ENCODE measurements at places on chromosomes 5 and 9.

DNA sequence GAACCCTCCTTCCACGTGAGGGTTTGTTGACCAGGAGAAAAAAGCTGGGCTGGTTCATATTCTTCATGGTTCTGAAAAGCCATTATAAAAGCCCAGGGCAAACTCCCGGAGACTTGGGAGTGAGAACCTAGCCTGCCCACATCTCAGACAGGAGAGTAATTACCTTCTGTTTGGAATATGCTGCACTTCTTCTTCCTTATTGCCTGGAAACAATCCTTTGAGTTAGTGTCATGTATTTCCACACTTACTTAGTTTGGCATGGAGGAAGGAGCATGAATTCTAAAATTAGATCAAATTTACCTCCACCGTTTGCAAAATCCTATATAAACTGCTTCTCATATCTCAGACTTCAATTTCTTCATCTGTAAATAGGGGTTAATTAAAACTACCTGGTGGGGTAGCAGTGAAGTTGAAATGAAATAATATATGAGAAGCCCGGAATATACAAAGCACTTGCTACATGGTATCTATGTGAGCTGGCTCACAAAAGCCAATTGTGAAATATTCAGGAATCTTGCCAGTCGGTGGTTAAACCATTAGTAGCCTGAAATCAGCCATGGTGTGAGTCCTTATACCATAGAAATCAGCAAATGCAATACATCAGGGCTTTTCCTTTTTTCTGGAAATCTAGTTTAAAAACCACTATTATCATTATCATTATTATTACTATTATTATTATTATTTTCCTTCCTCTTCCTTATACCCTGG lies 140.0 kb upstream of the RAD23B start:
- no peak for DNase-seq

DNA sequence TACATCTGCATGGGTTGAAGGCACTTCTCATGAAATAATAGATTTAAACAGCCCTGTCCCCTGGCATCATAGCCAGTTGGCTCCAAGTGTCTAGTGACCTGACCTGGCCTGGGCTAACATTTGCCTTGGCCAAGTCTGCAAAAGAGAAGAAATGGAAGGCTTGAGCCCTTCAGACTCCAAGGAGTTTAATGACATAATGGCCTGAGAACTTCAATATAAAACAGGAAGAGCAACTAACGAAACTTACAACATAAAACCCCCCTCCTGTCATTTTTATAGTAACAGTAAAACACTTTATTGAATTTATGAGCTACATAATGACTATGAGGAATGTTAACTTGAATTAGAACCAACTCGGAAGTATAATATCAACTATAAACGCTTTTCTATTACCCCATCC lies 218.8 kb upstream of the TBCA start:
- DNase-seq, result no peak

DNA sequence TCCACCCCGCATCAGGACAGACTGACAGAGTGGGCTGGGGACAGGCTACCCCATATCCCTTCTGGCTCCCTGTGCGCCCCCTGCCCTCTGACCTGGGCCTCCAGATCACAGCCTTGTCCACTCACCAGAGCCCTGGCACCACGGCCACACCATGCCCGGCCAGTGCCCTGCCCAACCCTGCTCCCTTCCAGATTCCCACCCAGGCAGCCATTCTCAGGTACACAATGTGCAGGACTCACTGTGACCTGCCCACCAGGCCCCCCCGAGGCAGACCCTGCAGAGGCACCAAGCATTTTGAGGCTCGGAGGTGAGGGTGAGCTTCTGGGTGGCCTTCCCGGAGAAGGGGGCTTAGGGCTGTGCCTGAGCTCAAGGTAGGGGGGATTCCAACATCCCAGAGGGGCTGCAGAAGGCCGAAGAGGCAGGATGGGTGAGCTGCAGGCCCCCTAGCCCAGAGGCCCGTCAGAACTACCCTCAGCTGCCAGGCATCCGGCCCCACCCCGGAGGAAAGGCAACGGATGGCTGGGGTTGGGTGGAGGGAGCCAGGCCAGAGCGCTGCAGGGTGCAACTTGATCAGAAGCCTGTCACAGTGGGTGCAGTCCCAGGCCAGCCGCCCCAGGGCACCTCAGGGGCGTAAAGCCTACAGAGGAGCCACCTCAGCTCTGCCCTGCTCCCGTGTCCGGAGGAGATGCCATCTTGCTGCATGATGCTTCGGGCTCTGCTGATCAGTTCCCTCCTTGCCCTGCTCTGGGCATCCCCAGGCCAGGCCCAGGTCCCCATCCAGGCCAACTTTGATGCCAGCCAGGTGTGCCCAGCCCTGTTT lies at the start of gene LCNL1:
Gene LCNL1 (plus strand): TSS at position 762 of the 820 bp plus-strand sequence. CDS start 594 bp downstream, outside the sequence.
- no peak for DNase-seq

DNA sequence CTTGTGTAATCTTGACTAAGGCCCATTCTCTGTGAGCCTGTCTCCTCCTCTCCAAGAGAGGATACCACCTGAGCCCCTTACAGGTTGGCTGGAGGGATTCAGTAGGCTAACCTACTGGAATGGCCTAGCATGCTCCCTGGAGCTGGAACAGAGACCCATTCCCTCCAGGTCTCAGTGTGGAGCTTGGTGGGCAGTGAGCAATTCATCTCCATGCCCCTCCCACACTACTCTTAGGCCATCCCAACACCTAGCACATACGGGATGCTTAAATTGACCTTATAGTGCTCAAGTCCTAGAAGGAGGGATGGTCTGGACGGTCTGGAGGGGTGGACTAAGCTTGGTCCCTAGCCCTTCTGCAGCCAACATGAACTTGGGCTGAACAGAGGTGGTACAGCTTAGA lies 75.6 kb downstream of the CRB2 start:
- no peak for DNase-seq

Data from activated T-helper 1 cell treated with anti-CD3 and anti-CD28 coated beads, Interleukin-2, amount 50 U/mL, for 16 hours (primary cell).